ENCODE measurements at places on chromosomes 6 and 20.

GRCh38 chr6:34233867-34234266 lies 2.8 kb upstream of the HMGA1 start:
- no peak for DNase-seq

DNA sequence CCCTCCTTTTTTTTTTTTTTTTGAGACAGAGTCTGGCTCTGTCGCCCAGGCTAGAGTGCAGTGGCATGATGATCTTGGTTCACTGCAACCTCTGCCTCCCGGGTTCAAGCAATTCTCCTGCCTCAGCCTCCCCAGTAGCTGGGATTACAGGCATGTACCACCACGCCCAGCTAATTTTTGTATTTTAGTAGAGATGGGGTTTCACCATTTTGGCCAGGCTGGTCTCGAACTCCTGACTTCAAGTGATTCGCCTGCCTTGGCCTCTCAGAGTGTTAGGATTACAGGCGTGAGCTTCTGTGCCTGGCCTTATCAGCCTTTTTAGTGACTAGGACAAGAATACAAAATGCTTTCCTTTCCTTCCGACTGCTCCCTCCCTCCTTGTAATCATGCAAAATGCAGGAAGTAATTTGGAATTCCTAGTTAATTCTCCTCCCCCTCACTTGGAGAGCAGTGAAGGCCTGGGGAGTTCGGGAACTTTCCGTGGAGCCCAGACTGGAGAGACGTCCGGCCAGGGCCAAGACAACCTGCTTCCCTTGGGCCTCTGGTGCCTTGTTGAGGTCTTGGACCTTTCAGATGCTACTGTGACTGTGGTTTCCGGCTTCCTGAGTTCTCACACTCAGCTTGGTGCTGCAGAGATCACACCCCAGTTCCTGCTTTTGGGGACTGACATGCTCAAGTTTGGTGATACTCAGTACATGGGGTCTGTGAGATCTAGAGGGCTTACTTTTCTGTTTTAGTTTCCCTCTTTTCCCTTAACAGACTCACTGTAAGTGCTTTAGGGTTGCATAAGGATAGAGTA lies 3.9 kb upstream of the PHF20 start:
- no peak for DNase-seq

GRCh38 chr20:8209061-8209460 lies 77.0 kb downstream of the PLCB1 start:
- DNase-seq = no peak

DNA sequence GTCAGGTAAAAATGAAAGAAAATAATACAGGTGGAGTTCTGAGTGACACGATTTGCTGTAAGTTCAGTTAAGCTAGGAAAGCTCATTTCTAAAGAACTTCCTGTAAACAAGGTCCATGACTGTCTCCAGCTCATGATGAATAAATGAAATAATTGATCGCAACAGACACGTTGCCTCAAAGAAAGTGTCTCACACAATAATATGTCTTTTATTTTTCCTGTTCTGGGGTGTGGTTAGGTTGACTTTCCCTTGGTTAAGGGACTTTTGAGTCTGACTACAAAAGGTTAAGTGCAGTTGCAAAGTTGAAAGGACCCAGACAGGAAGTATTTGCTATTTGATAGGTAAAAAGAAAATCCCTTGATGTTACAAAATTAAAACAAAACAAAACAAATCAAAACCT lies 304.2 kb upstream of the PRDM1 start:
- DNase-seq = no peak

DNA sequence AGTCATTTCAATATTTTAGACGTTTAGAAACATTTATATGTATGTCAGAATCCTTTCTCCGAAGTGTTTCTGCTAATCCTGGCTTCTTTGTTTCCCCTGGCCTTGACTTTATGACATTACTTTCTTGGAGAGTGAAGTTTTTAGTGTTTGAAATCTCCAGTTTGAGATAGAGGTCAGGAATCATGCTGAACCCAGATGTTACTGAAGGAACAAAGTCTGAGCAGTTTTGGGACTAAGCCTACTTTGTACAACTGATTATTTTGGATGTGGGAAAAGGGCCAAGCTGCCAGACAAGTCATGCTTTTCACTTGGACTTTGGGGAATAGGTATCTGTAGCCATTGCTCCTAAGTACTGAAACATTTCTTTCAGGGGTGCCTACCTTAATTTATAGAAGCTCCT lies 2.3 kb downstream of the RNF144B start:
- DNase-seq = no peak

DNA sequence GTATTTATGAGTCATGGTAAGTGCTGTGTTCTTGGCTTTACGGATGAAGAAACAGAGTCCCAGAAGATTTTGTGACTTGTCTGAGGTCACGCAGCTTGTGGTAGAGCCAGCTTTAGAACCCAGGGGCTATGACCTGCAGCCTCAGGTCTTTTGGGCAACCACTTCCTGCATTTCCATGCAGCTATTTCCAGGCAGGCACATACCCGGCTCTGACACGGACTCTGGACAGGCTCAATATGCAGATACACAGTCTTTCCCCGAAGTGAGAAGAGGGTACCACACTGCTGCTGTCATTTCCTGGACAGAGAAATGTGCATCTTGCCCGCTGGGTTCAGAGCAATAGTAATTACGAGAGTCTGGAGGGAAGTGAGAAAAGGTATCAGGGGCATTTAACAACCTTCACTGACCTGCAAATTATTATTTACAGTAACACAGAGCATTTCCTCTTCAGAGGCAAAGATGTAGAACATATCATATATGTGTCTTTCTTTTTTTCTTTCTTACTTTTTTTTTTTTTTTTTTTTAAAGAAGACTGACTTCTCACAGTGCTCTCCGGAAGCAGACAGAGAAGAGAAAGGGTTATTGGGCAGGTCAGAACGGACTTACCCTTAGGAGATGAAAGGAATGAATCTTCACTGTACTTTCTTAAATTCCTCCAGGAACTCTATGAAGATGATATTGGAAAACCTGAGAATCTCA lies 185.1 kb downstream of the CLIC5 start:
- DNase-seq = no peak

DNA sequence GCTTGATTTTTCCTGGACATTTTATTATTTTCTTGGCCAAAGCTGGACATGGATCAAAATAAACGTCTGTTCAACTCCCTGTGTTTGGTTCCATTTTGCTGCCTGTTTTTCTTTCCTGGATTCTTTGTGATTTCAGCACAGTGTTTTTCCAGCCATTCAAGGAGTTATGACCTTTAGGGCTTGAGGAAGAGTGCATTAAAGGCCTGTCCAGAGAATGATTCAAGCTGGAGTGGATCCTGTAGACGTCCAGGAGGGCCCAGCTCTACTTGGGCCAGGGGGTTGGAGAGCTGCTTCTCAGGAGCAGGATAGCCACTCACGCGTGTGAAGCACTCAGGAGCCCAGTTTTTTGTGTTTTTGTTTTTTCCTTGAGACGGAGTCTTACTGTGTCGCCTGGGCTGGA lies 56.5 kb upstream of the IER3 start:
- DNase-seq = no peak

GRCh38 chr6:170091000-170091638 lies 199.8 kb downstream of the DLL1 start:
- no peak for DNase-seq

DNA sequence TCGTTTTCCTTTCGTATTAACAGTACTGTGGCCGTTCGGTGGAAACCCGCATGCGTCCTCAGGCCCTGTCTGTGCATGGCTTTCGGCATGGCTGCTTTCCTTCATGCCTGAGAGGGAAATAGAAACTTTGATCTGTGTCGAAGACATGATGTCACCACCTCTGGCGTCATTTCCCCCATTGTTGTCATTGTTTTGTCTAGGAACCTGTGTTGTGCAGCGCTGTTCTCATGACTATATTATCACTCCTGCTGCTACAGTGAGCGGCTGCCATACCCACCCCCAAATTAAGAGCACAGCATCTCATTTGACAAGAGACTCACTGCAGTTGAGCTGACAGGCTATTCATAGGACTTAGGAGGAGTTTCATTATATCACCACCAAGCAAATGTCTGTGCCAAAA lies 172.3 kb downstream of the TMEM242 start:
- no peak for DNase-seq

DNA sequence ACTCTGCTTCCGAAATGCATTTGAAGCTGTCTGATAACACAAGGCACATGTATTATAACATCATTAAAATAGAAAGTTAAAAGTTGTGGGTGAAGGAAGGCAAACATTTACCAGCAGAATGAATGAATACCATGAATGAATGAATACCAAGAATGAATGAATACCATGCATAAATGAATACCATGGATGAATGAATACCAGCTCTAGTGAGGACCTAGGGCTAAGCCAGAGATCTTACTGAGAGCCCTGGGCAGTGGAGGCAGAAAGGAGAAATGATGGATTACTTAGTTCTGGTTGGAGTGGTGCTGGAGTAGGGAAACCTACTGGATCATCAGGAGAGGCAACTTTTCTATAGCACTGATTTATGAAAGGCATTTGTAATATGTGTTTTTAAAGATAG lies 998.0 kb downstream of the KIF16B start:
- no peak for DNase-seq

- DNase-seq = no peak
Observed at GRCh38 chr20:54517241-54517975, 42.0 kb downstream of the DOK5 start.

- DNase-seq = no peak
Observed at GRCh38 chr6:134949927-134950326, at the start of gene ALDH8A1. Gene ALDH8A1 (minus strand): TSS chr6:134950101. CDS start chr6:134950053, 48 bp downstream.

GRCh38 chr6:38364127-38364526 lies 275.6 kb downstream of the BTBD9 start:
- no peak for DNase-seq

DNA sequence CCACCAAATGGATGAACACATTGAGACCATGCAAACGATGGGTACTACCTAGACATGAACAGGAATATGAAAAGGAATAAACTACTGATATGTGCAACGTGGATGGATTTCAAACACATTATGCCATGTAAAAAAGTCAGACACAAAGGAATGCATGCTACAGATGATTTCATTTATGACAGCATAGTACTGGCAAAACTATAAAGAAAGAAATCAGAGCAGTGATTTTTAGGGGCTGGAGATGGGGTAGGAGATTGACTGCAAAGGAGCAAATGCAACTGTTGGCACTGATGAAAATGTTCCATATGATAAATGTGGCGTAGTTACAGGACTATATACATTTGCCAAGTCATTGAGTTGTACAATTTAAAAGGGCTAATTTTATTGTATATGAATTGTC lies 13.4 kb upstream of the COL12A1 start:
- DNase-seq = no peak

DNA sequence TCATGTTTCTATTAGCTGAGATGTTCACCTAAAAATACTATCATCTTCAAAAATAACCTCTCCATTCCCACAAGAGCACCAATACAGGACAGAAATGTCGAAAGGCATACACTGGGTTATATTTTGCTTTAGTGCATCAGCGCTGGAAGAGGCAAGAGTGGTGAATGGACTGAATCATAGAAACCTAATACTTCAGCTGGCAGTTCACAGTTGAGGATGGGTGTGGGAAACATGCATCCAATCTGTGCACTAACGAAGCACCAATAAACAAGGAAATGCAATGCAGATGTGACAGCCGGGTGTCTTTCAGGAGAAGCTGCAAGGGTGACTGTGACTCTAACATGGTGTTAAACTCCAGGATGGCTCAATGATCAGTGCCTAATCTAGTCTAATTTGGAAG lies 365.8 kb downstream of the ESR1 start:
- no peak for DNase-seq

GRCh38 chr6:137165375-137166246 lies 7.8 kb downstream of the IL22RA2 start:
- DNase-seq = no peak

GRCh38 chr20:56094228-56094627 lies 88.9 kb upstream of the CBLN4 start:
- no peak for DNase-seq

DNA sequence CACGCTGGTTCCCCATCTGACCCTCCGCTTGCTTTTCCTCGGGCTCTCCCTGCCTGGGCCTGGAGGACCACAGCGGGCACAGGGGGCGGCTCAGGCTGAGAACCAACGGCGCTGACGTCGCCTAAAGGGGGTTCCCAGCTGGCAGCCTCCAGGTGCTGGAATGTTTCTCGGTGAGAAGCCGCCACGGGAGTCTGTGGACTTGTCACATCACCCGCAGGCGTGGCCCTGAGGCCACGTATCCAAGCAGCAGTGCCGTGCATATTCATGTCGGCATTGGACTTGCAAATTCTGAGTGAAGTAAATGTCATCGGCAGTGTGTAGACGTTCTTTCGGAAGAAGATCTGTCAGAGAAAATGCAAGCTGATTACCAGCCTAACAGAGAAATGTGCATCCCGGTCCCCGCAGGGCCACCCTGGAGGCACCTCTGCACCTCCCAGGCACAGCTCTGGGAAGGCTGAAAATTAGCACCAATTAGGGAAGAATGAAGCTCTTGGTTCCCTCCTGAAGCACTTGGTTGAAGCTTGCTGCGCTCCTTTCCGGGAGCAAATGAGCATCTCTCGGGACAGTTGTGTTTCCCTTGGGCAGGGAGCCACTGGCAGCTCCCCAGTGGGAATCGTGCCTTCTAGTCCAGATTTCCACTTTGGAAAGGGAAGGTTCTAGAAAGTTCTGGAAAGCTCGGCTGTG lies 24.3 kb downstream of the NTSR1 start:
- no peak for DNase-seq

GRCh38 chr6:138450445-138450844 lies 46.4 kb downstream of the HEBP2 start:
- no peak for DNase-seq

DNA sequence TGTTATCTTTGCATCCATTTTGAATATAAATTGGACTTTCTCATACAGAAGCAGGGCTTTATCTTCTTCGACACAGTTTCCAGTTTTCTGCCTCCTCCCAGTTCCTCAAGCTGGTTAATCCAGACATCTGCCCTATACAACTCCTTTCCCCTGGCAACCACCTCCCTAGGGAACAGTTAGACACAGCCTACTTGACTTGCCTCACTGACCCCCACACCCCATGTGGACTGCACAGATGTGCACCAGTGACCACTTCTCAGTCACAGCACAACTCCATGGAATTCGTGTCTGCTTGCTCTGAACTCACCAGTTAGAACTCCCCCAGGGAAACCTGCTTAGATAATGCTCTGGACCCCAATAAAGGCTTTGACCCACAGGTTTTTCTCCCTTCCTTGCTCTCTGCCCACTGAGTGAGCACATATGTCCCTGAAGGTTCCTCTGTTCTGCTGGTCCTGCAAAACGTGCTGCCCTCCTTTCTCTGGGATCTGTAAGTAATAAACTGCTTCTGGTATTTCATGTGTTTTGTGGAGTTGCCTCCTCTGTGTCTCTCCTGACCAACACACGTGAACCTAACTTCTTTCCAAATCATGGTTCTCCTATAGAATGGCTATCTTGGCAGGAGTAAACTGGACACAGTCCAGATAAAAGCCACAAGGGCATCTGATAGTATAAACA lies 351.2 kb downstream of the CD83 start:
- DNase-seq = no peak

DNA sequence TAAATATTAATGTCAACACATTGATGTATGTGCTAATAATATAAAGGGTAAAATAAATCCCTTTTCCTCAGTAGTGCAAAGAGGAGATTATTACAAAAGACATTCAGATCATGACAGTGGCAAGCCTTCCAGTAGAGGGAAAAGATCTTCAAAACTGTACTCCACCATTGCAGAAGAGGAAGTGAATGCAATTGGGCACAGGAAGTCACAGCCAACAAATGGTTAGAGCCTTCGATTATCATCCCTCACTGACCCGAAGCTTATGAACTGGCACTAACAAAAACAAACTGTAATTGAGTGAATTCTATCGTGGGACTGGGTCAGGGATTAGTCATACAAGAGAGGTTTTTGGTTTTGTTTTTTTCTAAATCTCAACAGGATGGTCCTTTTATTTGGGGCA lies 39.3 kb upstream of the SCGN start:
- no peak for DNase-seq

All from COR-L47 (cell line).